Effector memory CD8-positive, alpha-beta T cell (primary cell): ENCODE measurements at places on chromosomes 2 and 18.

DNA sequence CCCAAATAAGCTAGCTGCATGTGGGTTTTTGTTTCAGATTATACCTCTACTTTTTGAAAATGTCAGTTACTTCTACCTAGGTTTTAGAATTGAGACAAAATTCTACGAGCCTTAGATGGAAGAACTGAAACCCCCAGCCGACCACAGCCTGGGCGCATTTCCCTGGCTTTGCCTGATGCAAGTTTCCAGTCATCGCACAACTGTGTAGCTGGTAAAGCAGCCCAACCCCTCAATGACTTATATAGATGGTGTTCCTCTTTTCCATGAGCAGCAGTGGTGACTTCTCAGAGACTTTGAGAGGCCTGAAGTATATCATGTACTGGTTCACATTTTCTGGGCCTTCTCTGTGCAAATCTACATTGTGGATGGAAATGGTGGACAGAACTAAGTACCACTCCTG lies 515.4 kb upstream of the RAB6C start:
- no peak for DNase-seq

GRCh38 chr2:205438241-205438640 lies 244.1 kb upstream of the NRP2 start:
- no peak for DNase-seq

DNA sequence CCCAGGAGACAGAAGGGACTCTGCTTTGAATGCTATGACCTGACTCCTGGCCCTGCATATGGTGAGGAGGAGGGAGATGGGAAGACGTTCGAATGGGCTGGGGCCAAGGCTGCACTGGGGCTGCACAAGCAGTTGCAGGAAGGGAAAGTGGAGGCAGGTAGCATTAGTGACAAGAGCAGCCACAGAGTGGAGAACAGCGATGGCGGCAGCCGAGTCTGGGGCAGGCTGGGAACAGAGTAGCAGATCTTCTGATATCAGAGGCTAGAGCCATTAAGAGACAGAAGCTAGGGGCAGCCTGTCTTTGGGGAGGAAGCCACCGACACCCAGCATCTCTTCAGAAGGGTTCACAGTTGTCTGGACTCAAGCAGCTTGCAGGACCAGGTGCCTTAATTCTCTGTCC lies 50.1 kb downstream of the ST3GAL5 start:
- no peak for DNase-seq

- no peak for DNase-seq
Measured at GRCh38 chr2:18435426-18436037, 124.9 kb downstream of the RDH14 start.

DNA sequence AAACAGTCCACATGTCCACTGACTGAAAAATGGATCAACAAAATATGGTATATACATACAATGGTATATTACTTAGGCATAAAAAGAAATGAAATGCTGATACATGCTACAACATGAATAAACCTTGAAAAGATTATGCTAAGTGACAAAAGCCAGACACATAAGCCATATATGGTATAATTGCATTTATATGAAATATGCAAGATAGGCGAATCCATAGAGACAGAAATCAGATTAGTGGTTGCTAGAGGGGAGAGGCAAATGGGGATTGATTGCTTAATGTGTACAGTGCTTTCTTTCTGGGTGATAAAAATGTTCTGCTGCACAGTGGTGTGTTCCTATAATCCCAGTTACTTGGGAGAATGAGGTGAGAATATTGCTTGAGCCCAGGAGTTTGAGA lies 171.0 kb downstream of the CYP26B1 start:
- no peak for DNase-seq

DNA sequence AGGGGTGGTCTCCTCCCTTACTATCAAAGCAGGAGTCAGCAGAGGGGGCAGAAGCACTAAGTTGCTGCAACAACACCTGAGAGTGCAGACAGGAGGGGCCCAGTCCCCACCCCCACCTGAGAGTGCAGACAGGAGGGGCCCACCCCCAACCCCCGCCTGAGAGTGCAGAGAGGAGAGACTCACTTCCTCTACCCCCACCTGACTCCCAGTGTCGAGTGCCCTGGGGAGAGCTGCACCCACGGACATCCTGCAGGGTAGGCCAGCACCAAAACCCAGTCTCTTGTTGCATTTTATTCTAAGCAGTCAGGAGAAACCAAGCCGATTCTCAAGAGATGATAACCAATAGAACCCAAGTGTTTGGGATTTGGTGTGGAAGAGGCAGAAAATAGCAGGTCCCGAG lies 78.4 kb downstream of the NAPG start:
- DNase-seq: no peak

GRCh38 chr2:233353769-233354499 lies at the start of gene DGKD:
Gene DGKD (plus strand): TSS chr2:233354494. CDS start chr2:233354519, 25 bp downstream.
- peak; percentile 54 for DNase-seq

DNA sequence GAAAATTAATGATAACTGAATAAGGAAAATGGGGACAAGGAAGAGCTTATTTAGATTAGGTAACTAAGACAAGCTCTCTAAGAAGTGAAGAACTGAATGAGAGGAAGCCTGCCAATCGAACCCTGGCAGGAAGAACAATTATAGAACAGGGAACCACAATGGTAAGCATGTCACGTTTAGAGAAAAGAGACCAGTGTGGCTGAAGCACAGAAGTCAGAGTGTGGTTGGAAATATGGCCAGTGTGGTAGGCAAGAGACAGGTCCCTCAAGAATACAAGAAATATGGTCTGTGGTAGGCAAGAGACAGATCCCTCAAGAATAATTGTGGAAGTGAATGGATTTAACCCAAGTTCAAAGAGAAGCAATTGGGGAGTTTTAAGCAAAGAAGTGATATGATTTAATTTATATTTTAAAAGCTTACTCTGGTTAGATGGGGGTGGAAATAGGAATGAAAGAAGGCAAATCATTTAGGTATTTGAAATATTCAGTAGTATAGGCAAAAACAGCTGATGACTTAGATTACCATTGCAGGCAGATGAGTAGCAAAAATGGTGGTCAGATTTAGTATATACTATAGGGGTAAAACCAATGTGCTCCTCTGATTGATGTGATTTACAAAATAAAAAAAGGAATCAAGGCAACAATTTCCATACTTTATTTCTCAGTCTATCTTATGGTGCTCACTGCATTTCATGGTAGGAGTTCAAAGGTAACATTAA lies 38.8 kb upstream of the ERMN start:
- DNase-seq: no peak

DNA sequence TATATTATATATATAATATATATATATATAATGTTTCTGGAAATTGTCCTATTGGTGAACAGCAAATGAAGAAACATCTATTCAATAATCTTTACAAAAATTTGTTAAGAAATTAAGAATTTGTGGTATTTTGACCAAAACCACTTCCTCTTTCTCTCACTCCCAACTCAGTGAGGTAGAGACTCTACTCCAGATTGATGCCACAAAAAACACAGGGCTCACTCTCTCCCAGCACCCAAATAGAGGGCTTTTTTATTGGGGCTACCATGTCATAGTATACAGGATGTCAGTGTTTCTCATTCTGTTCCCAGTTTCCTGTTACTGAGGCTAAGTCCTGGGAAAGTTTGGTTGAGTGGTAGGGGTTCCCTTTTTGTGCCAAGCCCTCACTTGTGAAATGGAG lies 1155.4 kb downstream of the BCL11A start:
- DNase-seq: no peak

GRCh38 chr18:644395-645004 lies 13.0 kb upstream of the TYMS start:
- DNase-seq: no peak

GRCh38 chr2:237765875-237766274 lies 32.7 kb upstream of the RBM44 start:
- no peak for DNase-seq

DNA sequence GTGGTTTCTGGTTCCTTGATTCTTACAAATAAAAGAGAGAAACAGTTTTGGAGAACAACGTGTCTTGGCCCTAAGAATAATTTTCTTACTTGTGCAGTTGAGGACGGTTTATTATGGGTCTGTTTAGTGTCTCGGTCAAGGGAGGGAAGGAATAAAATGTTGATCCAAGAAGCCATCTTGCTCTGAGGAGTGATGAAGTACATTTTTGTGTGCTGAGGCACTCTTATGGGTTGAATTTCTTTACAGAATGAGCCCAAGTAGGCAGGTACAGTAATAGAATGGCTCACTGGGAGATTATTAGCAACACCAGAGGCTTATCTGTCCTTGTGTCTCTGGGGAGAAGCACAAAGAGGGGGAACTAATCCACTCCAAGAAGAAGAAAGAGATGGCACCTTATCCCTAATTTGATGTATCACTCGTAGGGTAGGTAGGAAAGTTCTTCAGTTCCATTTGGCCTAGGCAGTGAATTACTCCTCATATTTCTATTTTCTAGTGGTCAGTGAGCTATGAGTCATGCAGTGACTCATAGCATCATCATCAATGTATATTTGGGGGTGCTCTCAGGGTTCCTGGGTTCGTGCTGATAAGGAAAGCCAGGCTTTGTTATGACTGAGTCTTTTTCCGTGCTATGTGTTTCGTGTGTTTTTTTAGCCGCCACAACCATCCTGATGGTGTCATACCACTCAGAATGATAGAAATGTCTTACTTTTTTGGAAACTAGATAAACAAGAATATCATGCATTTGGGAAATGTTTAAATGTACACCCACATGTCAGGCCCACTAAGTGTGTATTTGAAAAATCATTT lies 250.1 kb upstream of the CTAGE1 start:
- DNase-seq: no peak

- no peak for DNase-seq
Measured at GRCh38 chr18:62904396-62905285, 189.3 kb downstream of the PHLPP1 start.

GRCh38 chr18:55442561-55442960 lies 145.4 kb downstream of the TCF4 start:
- DNase-seq: no peak

DNA sequence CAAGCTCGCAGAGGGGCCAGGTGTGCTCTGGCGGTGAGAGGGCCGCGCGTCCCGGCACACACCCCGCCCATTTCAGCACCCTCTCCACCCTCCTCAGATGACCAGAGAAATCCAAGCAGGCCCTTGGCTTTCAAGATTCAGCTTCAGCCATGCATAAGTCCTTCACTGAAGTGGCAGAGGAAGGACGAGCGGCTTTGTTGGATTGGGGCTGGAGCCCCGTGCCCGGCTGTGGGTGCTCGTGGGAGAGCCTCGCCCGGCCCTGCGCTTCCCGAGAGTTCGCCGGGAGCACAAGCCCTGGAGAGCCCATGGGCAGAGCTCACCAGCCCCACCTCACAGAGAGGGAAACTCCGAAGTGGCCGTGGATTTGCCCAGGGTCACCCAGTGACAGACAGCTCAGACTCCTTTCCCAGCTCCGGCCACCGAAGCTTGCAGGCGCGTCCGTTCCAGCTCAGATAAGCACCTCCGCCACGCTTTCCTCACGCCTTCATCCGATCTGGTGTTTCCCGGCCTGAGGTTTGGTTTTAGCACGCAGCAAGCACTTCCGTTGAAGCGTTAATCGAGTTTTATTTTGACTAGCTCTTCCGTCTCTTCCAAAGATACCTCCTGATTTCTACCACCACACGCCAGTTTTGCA lies 45.6 kb upstream of the MTCL1 start:
- DNase-seq: no peak

- no peak for DNase-seq
Measured at GRCh38 chr18:24935008-24935407, 417.0 kb downstream of the ZNF521 start.

- DNase-seq: no peak
Measured at GRCh38 chr2:240288087-240288521, 147.4 kb upstream of the GPC1 start.

DNA sequence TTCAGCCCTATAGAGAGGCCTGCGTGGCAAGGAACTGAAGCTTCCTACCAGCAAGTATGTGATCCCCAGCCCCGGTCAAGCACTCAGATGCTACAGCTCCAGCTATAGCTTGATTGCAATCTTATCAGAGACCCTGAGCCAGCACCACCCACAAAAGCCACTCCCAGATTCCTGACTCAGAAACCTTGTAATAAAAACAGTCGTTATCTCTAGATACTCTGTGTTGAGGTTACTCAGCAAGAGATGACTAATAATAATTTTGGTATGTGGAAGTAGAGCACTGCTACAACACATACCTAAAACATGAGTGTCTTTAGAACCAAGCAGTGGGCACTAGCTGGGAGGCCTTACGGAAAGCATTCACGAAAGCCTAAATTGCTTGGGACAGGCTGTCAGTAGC lies 216.9 kb downstream of the UXS1 start:
- DNase-seq: no peak

DNA sequence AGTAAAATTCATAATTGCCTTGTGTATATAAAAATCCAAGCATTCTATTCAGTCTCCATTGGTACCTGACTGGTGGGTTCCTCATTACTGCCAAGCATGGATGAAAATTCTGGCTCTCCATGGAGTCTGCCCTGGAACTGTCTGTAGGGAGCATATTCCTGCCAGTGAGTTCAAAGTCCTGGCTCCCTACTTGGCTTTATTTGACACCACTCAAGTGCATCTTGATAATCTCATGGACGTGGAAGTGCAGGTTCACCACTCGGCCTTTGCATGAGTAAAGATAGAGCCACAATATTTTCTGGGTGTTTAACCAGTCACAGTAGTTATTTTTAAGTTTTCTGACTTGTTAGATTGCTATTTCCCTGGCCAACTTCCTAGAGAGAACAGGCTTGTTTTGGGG lies 63.5 kb downstream of the CNTNAP5 start:
- DNase-seq: no peak

- DNase-seq: no peak
Measured at GRCh38 chr2:96877631-96878092, 7.8 kb upstream of the SEMA4C start.

GRCh38 chr2:150620416-150620815 lies 132.9 kb upstream of the RND3 start:
- DNase-seq: no peak
